Activated CD8-positive, alpha-beta memory T cell treated with anti-CD3 and anti-CD28 coated beads, Interleukin-2, amount 10 ng/mL, durations not matched to agents 7 days and 5 days (primary cell): ENCODE measurements at places on chromosomes 1 and 21. TPM values are rescaled to one million over a fixed set of nuclear protein-coding genes. Genes with fewer than 3 reads are reported as not detected.

DNA sequence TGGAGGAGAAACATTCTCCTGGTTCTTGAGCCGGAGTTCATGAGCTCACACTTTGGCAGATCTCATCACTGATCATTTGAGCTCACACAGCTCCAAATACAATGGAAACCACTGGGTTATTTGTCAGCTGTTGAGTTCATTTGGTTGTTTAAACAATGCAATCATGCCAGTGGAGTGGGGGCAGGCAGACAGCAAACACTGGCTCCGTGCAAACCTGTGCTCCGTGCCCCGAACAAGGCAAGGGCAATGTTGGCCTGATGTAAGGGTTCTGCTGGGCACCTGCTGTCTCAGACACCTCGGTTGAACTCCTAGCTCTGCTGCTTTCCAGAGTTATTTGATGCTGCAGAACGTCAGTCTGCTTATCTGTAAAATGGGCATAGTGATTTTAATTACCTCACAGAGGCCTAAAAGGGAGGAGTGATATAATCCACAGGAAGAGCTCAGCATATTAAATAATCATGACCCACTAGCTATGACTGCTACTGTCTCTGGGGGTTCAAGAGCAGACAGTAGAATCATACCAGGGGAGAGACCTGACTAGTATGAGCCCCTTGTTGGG is 20.0 kb upstream of the CLIC6 start:
- DNase-seq = no peak

DNA sequence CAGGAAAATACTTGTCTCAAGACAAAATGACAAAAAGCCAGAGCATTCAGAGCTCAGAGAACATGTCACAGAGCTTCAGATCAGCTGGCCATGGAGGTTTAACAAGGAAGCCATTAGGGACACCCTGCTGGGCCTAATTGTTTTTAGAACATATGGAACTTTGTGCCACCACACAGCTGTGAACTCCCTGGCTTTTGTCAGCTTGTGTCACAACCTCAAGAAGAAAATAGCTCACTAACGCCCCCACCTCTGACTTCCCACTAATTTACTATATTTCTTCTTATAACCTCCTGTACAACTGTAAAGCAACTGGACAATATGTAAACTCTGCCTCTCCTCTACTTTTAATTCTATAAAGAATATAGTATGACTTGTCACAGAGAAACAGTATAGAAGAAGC is 21.0 kb upstream of the TDRD10 start:
- DNase-seq = no peak

GRCh38 chr1:239771550-239771949 is 320.1 kb upstream of the FMN2 start:
- DNase-seq = no peak

DNA sequence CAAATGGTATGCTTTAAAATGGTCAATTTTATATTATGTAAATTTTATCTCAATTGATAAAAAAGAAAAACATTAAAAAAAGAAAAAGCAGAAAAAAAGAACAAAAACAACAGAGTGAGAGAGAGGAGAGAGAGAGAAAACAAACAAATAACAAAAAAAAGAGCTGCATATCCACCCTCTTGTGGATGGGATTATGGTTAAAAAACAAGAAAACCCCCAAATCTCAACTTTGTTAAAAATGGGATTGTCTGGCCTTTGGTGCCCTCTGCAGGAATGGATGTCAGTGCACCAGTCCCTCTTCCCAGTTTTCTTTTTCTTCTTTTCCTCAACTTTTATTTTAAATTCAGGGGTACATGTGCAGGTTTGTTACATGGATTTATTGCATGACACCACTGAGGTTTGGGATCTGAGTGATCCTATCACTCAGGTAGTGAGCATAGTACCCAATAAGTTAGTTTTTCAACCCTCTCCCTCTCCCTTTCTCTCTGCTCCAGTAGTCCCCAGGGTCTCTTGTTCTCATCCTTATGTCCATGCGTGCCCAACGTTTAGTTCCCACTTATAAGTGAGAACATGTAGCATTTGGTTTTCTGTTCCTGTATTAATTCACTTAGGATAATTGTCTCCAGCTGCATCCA is 28.1 kb downstream of the RNF187 start:
- peak; percentile 53 for DNase-seq

DNA sequence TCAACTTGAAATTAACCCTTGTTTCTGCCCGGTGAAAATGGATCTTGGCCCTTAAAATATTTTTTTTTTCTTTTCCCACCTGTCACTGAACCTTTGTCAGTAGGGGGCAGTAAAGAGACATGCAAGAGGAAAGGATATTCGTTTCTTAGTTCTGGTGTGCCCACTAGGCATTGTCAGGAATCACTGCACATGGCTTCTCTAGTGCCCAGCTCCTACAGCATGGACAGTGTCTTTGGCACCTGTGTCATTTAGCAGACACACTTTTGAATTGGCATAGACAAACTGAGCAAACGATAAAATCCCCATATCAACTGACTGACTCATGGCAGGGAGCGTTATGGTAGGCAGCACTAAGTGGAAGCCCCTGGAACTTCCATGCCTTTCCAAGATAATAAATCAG is 1048.1 kb downstream of the BRINP3 start:
- no peak for DNase-seq

DNA sequence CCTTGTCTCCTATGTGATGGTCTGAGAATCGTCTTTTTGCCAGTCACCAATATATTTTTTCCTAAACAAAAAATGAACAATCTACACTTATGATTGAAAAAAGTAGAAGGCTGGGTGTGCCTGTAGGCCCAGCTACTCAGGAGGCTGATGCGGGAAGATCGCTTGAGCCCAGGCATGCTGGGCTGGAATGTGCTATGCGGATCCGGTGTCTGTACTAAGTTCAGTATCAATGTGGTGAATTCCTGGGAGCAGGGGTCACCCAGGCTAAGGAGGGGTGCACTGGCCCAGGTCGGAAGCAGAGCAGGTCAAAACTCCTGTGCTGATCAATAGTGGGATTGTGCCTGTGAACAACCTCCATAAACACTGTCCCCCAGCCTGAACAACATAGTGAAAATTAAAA is 25.7 kb upstream of the C1orf198 start:
- DNase-seq = no peak

DNA sequence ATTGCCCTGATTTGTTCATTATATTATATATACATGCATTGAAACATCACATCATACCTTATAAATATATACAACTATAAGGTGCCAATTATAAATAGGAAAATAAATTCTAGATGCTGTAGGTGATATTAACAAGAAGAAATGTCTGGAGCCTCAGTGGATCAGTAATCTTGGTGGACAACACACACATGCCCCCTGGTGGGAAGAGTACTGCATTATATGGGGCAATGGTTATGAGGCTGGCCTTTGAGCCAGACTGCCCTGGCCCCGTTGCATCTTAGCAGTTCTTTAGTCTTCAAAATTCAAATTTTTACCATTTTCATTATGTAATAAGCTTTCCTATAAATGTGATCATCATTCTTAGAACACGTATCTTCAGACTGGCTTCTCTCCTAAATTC is 335.0 kb upstream of the GREM2 start:
- no peak for DNase-seq

- no peak for DNase-seq
Observed at GRCh38 chr1:198212675-198213074, 55.9 kb downstream of the NEK7 start.

- peak; percentile 61 for DNase-seq
Observed at GRCh38 chr1:184163674-184164465, 112.3 kb downstream of the TSEN15 start.

DNA sequence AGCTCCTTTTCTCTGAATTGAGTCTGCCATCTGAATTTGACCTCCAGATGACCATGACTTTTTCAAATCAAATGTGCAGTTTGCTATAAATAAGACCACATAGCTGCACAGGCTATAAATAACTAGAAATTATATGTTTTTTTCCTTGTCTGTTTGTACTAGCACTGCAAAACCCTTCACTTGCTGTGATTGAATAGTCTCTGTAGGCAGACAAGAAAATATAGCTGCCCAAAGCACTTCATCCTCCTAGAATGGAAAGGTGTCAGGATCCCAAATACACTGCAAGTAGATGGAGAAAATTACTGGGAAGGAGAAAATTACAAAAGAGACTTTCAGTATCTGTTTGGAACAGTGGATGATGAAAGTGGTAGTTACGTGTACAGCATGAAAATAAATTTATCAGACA is 175.8 kb downstream of the APP start:
- DNase-seq = no peak

GRCh38 chr1:218079820-218080219 is 205.3 kb upstream of the RRP15 start:
- DNase-seq = no peak

GRCh38 chr1:73310797-73311381 is 887.1 kb downstream of the LRRIQ3 start:
- no peak for DNase-seq

DNA sequence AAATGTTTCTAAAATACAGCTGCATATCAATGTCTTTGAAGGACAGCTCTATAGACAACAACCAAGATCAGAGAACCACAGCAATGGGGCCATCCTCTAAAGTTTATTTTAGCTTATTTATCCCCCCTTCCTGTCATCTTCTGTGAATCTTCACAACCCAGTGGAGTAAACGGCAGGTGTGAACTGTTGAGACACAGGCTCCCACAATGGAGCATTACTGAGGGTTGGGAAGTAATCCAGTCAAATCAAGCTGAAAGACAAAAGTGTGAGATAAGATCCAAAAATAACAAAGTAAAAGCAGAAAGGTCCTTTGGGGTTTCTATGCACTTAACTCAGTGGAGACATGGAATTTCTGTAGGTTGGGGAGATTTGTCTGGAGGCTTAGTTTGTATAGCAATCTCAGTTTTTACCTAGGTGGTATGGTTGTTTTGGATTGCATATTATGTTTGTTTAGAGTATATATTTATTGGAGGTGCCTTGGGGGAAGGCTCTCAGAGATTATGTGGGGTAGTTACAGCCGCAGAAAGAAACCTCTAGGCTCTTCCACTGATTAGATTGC is 286.9 kb upstream of the ADGRL2 start:
- DNase-seq = no peak

GRCh38 chr1:203287109-203287893 is 18.0 kb upstream of the BTG2 start:
- peak; percentile 94 for DNase-seq

DNA sequence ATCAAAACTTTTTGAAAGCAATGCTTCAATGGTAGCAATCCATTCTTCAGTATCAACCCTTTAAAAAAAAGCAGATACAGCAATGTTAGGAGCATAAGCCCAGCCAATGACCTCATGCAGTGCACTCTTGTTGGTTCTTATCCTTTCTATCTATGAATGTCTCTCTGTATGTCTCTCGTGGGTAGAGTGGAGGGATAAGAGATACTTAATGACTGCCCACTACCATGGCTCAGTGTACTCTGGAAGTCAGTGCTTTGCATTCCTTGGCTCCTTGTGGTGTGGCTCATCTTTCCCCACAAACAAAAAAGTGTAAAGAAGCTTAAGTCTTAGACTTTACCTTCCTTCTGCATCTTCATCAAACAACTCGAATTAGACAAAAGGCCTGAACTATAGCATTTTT is 50.3 kb downstream of the PCSK9 start:
- no peak for DNase-seq

GRCh38 chr1:173476197-173476664 is 904 bp upstream of the PRDX6 start:
- no peak for DNase-seq

GRCh38 chr1:202237052-202237451 is 43.5 kb downstream of the LGR6 start:
- DNase-seq = peak; percentile 50

KPRP gene
- total RNA-seq = not detected

LAMC1 gene
- 0.40 TPM for total RNA-seq

RIMKLA gene
- total RNA-seq = 1.5 TPM

LCE2C gene
- total RNA-seq = not detected

LHX4 gene
- not detected for total RNA-seq

TCHH gene
- 0.12 TPM for total RNA-seq

KIF21B gene
- total RNA-seq = 102 TPM
